ENCODE measurements at places on chromosomes 1 and 21. TPM values are rescaled to one million over a fixed set of nuclear protein-coding genes. Genes with fewer than 3 reads are reported as not detected.

CD84 gene
- total RNA-seq, result not detected

PAQR6 gene
- 0.32 TPM for total RNA-seq

FNDC7 gene
- not detected for total RNA-seq

MATN1 gene
- total RNA-seq, result 0.26 TPM

LINGO4 gene
- not detected for total RNA-seq

PHGDH gene
- 34.6 TPM for total RNA-seq

TPTE gene
- total RNA-seq, result not detected

NBPF6 gene
- not detected for total RNA-seq

LCE3D gene
- total RNA-seq, result not detected

DNA sequence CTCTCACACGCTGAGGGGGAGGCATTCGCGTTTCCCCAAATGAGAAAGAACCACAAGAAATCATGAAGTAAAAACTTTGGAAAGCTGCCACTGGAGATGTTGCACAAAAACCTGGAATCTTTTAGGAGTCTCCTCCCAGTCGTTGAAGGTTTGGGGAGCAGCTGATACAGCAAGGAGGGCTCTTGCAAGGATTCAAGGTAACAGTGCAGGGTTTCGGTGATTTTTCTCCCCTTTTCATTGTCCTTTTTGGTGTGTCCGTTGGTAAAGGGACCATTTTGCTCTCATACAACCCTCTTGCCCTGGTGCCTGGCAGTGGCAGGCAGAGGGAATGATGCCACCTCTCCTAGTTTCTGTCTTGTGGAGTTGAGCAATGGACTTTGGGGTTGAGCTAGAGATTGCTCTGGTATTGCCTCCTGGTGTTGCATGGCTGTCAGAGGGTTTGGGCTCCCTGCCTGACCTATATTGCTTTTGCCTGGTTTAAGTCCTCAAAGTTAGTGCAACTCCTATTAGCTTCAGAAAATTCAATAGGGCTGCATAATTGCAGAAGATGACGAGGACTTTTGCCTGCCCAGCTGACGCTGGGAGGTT lies 872 bp downstream of the BRINP2 start:
- DNase-seq, result no peak

DNA sequence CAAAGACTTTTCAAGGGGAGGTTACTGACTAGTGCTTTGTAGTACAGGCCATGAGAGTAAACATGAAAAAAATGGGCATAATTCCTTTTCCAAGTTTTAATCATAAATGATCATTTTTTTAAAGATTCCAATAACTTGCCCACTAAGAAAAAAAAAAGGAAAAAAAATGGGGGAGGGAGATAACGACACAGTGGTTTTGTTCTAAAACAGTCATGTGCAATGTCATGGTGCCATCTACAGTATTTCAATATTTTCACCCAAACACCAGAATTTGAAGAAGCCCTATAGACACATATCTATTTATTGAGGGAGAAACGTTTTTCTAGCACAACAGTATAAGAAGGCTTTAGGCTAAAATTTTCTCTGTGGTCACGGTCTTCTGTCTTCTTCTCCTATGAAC lies 250.2 kb downstream of the LTN1 start:
- DNase-seq, result no peak

GRCh38 chr1:21217812-21218596 lies 41.3 kb upstream of the EIF4G3 start:
- DNase-seq, result peak; percentile 63

DNA sequence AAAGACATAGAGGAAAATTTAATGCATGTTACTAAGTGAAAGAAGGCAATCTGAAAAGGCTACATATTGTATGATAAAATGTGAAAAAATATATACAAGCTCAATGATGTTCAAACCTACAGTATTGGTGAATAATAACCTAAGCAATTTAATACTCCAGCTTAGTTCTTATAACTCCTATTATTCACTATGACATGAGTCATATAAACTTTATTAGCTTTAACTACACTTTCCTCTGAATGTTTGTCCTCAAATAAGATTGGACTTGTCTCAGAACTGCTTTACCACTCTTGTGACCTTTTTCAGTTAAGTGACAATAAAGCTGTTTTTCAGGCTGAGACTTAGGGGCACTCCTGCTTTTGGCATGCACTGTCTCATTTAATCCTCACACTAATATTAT lies 50.9 kb downstream of the CNST start:
- DNase-seq, result no peak

GRCh38 chr1:164640686-164641352 lies 81.8 kb downstream of the PBX1 start:
- DNase-seq, result no peak

- no peak for DNase-seq
Measured at GRCh38 chr1:75768016-75768415, 18.0 kb upstream of the RABGGTB start.

DNA sequence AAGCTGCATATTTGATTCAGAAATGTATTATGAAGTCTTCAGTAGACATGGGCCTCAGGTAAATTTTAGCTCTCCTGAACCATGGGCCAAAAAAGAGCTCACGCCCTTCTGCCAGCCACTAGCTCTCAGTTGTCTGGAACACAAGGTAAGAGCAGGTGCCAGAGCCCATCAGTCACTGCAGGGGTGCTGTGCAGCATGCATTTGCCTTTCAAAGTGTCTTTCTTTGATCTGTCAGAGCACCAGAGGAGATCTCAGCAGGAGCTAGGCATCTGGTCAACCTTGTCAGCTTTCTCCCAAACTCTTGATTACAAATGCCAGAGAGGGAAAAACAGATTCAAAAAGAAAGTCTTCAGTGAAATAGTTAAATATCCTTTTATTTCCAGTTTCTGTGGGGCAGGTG lies 332.3 kb downstream of the COL11A1 start:
- no peak for DNase-seq

GRCh38 chr1:87044840-87045239 lies 130.4 kb downstream of the HS2ST1 start:
- DNase-seq, result no peak

- DNase-seq, result no peak
Measured at GRCh38 chr1:81654147-81654546, 146.6 kb upstream of the ADGRL2 start.

GRCh38 chr1:7117399-7118281 lies 332.4 kb downstream of the CAMTA1 start:
- DNase-seq, result peak; percentile 51

- DNase-seq, result no peak
Measured at GRCh38 chr1:33724348-33724747, 139.5 kb upstream of the HMGB4 start.

- no peak for DNase-seq
Measured at GRCh38 chr1:211349741-211350140, 23.1 kb downstream of the TRAF5 start.

DNA sequence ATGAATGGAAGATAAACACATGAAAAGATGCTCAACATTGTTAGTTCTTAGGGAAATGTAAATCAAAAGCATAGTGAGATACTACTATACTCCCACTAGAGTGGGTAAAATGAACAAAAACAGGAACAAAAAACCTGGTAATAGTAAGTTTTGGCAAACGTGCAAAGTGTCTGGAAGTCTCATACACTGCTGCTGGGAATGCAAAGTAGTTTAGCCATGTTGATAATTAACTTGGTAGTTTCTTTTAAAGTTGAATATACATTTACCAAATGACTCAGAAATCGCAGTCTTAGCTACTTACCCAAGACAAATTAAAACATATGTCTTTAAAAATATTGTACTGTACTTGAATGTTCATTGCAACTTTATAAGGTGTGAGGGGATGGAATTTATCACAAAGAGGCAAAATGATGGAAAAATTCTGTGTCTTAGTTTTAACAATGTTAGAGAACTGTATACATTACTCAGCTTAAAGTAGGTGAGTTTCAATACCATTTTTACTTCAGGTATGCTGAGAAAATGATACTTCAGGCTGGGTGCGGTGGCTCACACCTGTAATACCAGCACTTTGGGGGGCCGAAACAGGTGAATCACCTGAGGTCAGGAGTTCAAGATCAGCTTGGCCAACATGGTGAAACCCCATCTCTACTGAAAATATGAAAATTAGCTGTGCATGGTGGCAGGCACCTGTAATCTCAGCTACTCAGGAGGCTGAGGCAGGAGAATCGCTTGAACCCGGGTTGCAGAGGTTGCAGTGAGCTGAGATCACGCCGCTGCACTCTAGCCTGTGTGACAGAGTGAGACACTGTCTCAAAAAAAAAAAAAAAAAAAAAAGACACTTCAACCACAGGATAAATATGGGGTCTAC lies 102.3 kb downstream of the PDE4B start:
- no peak for DNase-seq

DNA sequence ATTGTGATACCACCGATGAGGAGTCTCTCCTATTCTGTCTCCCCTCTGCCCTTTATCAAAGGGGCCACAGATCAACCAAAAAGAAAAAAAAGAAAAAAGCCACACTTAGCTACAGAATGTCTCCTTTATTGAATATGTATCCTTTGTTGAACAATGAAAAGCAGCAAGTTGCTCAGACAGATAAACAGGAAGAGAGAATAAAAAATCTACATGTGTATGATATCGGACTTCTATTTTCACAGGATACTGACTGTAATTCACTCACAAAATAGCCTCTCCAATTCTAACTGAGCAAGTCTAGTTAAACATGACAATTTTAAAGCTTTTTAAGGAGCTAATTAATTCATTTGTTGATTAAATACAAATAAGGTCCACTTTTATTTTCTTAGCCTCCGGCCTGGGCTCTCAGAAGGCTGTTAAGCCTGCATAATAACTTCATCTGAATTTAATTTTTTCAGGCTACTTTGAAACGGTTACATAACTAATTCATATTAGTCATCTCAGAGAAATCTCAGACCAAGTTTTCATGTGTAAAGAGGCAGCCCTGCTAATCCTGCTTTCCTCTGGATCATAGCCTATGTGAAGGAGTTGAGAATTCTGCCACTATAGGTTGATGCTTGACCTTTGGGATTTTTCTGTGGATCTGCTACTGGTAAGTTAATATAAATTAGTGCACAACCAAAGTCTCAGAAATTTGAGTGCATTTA lies 304.1 kb upstream of the NR5A2 start:
- DNase-seq, result no peak

DNA sequence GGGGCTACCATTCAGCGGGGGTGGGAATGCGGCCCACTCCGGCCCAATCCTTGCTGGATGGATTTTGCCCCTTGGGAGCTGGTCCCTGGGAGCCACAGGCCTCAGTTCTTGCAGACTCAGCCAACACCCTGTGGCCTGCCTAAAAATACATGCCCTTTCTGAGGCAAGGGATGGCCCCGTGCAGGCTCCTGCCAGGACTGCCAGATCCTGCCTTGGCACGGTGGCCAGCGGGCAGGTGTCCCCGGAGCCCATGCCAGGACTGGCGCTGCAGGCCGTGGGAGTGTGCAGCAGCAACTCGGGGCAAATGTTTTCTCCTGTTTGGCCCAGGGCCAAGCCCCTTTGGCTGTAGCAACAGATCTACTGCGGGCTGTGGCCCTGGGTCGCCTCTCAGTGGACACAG lies 1.6 kb upstream of the PANK4 start:
- no peak for DNase-seq

DNA sequence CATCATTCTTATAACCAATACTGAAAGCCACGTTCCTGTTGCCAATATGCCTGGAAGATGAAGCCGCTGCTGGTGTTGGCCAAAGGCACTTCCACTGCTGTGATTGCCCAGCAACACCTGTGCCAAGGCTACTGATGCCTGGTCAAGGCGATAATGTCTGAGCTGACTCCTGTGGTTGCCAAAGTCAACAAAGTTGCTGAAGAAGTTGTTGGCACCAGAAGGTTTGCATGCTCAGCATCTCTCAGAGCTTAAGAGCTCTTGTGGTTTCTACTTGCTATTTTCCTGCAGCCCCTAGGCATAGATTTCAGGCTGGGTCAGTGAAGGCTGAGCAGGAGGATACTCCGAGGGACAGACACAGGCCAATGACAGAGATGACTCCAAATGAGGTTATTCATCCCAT lies 63.4 kb upstream of the RAB3GAP2 start:
- no peak for DNase-seq

DNA sequence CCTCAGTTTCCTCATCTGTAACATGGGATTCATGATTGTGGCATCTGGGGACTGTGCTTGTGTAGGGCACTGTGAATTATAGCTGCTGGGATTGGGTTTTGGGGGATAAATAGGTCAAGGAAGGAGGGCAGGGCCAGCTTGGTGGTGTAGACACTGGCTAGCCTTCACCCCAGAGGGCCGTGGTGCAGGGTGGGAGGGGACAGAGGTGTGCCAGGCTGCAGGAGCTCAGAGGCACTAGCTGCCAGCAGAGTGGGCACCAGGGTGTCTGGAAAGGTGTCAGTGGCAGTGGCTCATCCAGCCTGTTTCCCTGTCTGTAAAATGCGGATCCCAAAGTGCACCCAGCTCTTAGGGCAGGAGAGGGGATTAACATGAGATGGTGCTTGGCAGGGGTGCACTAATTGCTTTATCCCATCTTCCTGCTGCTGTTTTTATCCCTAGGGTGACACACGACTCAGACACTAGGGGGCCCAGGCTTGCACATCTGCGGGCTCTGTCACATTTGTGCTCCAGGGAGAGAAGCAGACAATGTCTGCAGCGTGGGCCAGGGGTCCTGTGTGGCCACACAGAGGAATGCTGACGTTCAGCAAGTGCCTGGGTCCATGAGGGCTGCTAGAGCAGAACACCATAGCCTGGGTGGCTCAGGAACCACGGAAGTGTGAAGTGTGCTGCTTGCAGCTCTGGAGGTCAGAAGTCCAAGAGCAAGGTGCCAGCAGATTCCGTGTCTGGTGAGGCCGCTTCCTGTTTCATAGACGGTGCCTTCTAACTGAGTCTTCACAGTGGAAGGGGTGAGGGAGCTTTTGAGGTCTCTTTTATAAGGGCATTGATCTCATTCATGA lies 19.3 kb downstream of the OBSCN start:
- peak; percentile 28 for DNase-seq

- peak; percentile 56 for DNase-seq
Measured at GRCh38 chr21:37565530-37566223, 199.1 kb downstream of the DYRK1A start.

- DNase-seq, result no peak
Measured at GRCh38 chr21:33212159-33212851, 17.4 kb upstream of the IFNAR2 start.

DNA sequence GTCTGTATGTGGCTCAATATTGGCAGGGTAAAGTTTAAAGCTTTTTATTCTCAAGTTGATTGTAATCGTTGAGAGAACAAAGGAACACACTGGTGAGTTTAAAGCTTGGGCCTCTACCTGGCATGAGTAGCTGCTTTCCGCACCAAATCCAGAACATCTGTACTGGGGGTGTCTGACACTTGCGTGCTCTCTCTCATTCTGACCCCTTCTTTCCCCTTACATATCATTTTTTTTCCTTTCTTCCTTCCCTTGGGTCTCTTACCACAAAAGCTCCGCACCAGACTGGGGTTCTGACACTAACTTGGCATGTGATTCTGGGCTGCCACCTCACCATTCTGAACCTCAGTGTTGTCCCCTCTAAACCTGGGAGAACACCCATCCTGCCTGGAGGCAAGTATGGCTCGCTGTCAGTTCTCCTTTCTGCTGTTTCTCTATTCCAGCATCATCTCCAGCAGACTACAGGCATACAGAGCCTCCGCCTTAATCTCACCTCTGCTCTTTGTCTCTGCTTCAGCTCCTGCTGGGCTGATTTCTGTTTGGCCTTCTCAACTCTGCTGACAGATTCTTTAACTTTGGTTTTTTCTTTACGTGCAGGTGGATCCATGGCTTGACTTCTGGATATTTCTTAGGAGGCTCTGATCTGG lies 859 bp upstream of the ERMAP start:
- DNase-seq, result no peak

Data from SJSA1 (cell line).